ENCODE measurements at places on chromosomes 3 and 15. TPM values are rescaled to one million over a fixed set of nuclear protein-coding genes. Genes with fewer than 3 reads are reported as not detected.

Gene SKOR1
- 0.25 TPM for total RNA-seq

Gene TM4SF4
- total RNA-seq = not detected

Gene ACAN
- total RNA-seq = 0.49 TPM

Gene TGM4
- total RNA-seq = not detected

Gene ADAMTS7
- 10.6 TPM for total RNA-seq
